ENCODE measurements at places on chromosomes 7 and 10.

DNA sequence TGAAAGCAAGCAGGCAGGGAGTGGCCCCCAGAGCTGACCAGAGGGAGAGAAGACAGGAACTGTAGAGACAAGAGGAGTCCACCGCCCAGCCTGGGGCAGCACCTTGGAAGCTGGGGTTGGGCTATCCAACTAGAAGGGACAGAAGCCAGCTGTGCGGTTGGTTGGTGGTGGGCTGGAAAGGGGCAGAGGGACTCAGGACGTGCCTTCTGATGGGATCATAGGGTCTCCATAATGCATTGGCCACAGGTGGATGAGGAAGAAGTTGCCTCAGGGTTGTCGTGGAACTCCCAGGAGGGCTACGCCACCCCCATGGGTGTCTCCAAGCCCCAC is 114.0 kb upstream of the RET start:
- DNase-seq: no peak

GRCh38 chr10:70913893-70914240 is 25.5 kb upstream of the PCBD1 start:
- no peak for DNase-seq

DNA sequence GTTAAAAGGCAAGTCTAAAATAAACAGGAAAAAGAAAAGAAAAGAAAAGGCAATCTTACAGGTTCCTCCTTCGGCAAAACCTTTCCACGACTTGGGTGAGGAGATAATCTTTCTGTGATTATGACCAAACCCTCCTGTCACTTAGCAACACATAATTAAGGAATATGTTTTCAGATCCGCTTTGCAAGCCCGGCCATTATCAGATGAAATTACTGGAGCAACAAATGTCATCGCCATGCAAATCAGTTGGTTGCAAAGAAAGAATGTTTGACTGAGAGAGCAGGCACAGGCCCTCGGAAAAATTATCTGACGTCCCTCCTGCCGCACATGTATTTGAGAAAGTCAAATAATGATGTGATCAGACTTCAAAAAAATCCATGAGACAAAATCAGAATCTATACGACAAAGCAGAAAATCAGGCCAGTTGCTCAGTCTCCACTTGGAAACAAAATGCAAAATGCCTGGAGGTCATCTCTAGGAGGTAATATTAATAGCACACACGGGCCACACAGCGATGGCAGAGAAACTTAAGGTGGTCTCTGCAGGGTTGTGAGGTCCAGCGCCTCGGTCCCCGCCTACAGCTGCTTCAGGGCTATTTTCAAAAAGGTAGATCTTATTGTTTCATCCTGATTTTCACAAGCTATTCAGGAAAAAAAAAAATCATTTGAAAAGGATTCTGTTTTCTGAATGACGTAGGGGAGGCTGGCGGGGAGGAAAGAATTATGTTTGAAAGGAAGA is 82.7 kb downstream of the ZRANB1 start:
- DNase-seq: no peak

GRCh38 chr10:11608159-11609013 is 3.1 kb downstream of the USP6NL start:
- DNase-seq: no peak

- no peak for DNase-seq
Measured at GRCh38 chr10:26540601-26541000, 102.5 kb downstream of the APBB1IP start.

DNA sequence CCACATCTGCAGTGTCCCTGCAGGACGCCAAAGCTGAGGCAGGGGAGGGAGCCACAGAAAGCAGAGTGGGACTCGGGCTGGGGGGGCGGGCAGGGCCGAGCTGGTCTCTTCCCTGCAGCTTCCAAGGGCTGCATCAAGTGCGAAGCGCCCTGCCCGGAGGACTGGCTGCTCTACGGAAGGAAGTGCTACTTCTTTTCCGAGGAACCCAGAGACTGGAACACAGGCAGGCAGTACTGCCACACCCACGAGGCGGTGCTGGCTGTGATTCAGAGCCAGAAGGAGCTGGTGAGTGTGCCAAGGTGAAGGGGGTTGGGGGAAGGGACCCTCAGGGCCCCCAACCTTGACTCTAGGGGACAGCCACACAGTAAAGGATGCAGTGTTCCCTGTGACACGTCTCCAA is 16.7 kb downstream of the CLEC2L start:
- DNase-seq: no peak

- no peak for DNase-seq
Measured at GRCh38 chr10:43013065-43013464, 63.8 kb upstream of the RET start.

GRCh38 chr7:89023206-89023605 is 227.7 kb upstream of the TEX47 start:
- DNase-seq: no peak

GRCh38 chr10:28425422-28425821 is 107.5 kb upstream of the WAC start:
- DNase-seq: no peak

DNA sequence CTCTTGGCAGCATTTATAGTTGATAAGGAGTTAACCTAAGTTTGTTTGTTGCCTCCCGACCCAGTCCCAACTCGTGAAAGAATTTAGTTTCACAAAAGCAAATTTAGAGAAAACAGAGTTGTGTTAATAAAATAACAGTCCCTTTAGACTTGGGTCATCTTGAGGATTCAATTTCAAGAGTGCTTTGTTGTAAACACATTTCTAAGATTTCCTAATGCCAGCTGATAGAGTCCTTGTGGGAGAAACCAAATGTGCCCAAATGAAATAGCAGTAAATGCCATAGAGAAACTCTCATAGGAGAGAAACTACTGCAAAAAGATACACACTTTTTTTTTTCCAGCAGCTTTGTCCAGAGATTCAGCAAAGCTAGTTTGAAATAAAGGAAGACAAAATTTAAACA is 211.3 kb upstream of the BMPER start:
- DNase-seq: no peak

GRCh38 chr7:125611582-125611981 is 682.0 kb upstream of the POT1 start:
- no peak for DNase-seq

DNA sequence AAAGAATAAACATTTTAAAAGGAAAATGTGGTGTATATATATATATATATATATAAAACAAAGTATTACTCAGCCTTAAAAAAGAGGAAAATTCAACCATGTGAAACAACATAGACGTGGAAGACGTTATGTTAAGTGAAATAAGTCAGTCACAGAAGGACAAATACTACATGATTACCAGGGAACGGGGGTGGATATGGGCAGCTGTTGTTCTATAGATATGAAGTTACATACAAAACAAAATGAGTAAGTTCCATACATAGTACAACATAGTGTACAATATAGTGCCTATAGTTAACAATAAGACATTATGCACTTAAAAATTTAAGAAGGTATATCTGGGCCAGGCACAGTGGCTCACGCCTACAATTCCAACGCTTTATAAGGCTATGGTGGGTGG is 48.8 kb downstream of the SGMS1 start:
- no peak for DNase-seq

DNA sequence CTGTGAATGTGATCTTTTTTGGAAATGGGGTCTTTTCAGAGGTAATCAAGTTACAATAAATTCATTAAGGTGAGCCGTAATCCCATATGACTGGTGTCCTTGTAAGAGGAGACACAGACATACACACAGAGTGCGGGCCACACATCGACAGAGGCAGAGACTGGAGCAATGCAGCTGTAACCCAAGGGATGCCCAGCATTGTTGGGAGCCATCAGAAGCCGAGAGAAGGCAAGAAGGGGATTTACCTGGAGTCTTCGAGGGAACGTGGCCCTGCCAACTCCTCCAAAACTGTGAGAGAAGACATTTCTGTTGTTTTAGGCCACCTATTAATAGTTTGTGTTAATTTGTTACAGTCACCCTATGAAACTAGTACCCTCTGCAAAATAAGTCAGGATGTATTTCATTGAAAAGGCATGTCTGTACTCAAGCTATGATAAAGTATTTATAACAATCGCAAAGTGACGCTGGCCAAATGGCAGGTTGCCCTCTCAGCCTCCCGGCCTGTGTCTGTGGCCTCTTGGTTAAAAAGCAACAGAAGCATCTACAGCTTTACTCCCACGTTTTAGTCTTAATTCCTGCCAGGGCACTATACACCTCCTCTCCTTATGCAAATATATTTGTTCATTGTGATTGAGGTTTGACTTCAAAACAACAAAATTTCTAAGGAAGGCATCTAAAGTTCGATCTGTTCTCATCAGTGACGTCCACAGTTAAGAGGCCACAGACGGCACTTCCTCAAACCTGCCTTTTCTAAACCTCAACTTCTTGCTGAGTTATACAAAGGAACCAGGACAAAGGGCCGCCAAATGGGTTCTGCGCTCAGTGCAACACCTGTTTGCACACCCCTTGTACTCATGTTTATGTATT is 46.8 kb downstream of the HIPK2 start:
- DNase-seq: no peak

GRCh38 chr10:88730864-88731263 is 24.8 kb downstream of the LIPK start:
- DNase-seq: no peak

DNA sequence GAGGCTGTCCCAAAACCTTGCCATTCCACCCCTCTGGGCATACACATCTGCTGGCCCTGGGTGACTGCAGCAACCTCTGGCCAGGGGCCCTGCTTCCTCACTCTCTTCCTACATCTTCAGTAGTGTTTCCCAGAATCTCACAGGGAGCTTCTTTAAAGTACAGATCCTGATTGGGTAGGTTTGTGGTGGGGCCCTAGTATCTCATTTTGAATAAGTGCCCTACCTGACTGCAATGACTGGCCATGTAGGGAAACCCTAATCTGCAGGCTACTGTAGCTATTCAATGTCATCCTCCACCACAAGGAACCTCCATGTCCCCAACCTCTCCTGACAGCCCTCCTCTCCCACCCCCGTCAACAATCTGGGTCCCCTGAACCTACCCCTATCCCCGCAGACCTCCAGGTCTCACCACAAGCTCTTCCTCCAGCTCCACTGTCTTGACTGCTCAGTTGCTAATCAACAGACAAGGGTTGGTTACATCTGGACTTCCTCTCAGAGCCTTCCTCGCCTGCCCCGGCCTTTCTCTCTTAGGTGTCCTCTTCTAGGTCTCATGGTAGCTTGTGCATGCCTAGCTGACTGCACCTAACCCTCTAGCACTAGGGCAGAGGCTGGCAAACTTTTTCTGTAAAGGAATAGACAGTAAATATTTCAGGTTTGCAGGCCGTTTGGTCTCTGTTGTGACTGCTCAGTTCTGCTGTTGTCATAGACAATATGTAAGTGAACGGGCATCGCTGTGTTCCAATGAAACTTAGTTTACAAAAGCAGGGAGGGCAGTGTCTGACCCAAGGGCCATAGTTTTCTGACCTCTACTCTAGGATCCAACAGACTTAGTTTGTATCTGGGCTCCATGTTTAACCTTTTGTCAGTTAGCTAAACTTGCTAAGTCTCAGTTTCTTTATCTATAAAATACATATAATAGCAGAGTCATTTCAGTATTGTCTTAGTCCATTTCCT is 121.1 kb downstream of the AOAH start:
- DNase-seq: no peak

DNA sequence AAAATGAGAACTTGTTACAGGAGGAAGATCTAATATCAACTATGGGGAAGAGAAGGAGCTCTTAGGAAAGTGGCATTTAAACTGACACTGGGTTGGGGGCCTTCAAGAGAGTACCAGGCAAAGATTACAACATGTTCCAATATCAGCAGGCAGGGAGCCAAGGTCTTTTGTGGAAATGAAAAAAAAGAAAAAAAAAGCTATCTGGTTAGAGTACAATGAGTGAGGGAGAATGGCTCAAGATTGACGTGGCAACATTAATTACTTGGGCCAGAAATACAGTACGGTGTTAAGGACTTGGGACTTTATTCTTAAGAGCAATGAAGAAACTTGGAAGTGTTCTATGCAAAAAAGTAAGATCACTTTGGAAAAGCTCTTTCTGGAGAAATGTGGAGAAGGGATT is 132.3 kb upstream of the CDK1 start:
- DNase-seq: no peak

DNA sequence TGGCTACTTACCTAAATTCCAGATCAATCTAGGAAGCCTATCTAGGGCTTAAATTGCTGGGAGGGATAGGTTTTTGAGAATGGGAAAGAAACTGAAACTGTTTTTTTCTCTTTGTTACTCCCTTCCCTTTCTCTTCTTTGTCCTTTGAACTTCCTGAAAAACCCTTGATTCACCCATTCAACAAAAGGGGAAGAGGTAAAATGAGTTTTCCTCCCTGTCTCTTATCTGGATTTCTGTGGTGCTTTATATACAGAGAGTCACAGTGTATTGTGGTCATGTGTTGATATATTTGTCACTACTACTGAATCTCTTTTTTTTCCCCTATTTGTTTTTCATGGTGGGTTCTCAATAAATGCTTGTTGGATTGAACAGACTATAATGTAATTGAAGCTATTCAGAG is 19.8 kb upstream of the NUP205 start:
- DNase-seq: no peak

DNA sequence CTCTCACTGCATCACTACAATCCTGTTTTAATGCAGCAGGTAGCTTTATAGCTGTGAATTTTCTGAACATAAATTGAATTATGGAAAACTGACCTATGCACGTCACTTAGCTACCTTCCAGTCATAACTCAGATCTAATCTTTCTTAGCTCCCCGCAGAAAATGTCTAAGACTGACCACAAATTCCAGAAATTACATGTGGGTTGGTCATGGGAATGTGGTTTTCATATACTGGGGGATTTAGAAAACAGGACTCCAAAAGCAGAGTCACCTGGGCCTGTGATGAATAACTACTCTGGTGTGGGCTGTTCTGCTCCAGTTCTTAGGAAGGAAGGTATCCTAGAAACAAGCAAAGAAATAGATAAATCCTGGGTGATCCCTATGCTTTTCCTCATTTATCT is 178.4 kb upstream of the LRRTM3 start:
- DNase-seq: no peak

DNA sequence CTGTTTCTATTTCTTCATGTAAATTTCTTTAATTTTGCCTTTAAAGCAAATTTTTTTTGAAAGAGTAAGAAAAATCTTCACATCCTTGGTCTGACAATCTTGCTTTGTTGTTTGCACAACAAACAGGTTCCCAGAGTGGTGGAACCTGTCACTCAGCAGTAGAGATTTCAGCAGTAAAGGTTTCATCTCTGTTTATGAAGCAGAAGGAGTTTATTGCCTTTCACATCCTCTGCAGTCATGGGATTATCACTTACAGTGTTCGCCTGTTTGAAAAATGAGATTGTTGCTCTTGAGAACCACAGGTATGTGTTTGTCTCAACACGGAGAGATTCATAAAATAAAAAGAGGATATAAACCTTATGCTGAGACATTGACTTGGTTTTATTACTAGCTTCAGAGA is 342.6 kb downstream of the IPMK start:
- DNase-seq: no peak

Measured in esophagus squamous epithelium (tissue), 5 donors.